Activated B cell treated with CpG ODN at 0.5 μM for 24 hours (primary cell): ENCODE measurements at places on chromosomes 12 and 14. TPM values are rescaled to one million over a fixed set of nuclear protein-coding genes. Genes with fewer than 3 reads are reported as not detected.

GRCh38 chr12:106584104-106585064 is 1.6 kb downstream of the RFX4 start:
- no peak for DNase-seq

- DNase-seq, result no peak
These were observed at the start of gene SLC35F4 for GRCh38 chr14:57865403-57866198. TSS of gene SLC35F4 (minus strand) at chr14:57866092.

DNA sequence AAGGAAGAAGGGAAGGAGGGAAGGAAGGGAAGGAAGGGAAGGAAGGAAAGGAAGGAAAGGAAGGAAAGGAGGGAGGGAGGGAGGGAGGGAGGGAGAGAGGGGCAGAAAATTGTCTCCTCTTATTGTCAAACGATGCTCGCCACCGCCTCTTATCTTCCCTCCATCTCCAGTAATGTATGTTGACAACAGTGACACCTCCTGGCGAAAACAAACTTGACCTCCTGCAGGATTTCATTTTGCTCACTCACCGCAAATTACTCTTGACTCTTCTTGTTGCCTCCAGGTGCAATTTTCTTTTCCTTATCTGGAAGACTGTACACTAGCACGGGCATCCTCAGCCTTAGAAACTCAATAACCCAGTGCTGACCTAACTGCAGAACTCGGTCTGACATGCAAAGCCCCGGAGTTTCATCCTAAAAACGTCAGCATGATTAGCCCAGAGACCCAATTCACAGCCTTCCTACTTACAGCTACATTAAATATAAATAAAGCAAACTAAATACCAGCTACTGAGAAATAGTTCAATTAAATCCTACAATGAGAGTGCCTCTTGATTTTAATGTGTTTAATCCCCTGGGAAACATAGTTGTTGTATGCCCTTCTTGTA is 512.4 kb upstream of the TMPO start:
- no peak for DNase-seq

- no peak for DNase-seq
These were observed 77.2 kb downstream of the ARL6IP4 start for GRCh38 chr12:123057513-123058265.

- DNase-seq, result no peak
These were observed 1.0 kb upstream of the BDKRB2 start for GRCh38 chr14:96203635-96204034.

- no peak for DNase-seq
These were observed 123.0 kb downstream of the CPNE8 start for GRCh38 chr12:38782359-38782758.

GRCh38 chr12:124292385-124292784 is 2.5 kb upstream of the RFLNA start:
- DNase-seq, result no peak

GRCh38 chr12:49813131-49813530 is 15.1 kb downstream of the NCKAP5L start:
- DNase-seq, result no peak

- no peak for DNase-seq
These were observed 300.9 kb upstream of the SRRM4 start for GRCh38 chr12:118680356-118680963.

DNA sequence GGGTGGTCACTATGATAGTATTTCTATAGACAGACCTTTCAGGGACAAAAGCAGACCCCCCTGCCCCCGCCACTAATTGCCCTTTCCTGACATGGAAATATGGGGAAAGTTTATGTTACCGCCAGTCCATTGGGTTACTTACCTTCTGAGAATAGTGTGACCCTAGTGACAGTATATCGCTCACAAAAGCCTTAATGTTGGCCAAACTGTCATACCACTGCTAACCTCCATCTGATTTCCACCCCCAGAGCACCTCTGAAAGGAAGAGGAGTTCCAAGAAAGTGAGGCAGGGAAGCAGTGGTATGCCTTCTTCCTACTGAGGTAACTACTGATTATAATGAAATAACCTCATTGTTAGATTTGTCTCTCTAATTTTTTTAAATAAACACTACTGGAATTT is 67.5 kb upstream of the CCDC91 start:
- DNase-seq, result no peak

- no peak for DNase-seq
These were observed 20.5 kb downstream of the CKB start for GRCh38 chr14:103501921-103502669.

GRCh38 chr12:68951652-68952051 is 18.7 kb upstream of the CPM start:
- DNase-seq, result no peak

Gene MAP4K5
- 32.5 and 34.1 TPM in 2 replicates for total RNA-seq

Gene KCNMB4
- 0.71 and 0.86 TPM in 2 replicates for total RNA-seq

Gene KRT83
- not detected in 2 replicates for total RNA-seq

Gene TMEM63C
- 0.15 and 1.5 TPM in 2 replicates for total RNA-seq

Gene CPNE6
- total RNA-seq, result 0.09 TPM in 1 of 2 replicates, not detected in the other
